ENCODE measurements at places on chromosomes 2 and 18.

GRCh38 chr2:184779777-184780176 lies 181.4 kb downstream of the ZNF804A start:
- DNase-seq = no peak

GRCh38 chr2:8306530-8307351 lies 375.1 kb upstream of the ID2 start:
- no peak for DNase-seq

- no peak for DNase-seq
These were observed 927.5 kb downstream of the ERBB4 start for GRCh38 chr2:211611061-211611518.

GRCh38 chr2:104836841-104837240 lies 17.1 kb upstream of the POU3F3 start:
- DNase-seq = no peak

DNA sequence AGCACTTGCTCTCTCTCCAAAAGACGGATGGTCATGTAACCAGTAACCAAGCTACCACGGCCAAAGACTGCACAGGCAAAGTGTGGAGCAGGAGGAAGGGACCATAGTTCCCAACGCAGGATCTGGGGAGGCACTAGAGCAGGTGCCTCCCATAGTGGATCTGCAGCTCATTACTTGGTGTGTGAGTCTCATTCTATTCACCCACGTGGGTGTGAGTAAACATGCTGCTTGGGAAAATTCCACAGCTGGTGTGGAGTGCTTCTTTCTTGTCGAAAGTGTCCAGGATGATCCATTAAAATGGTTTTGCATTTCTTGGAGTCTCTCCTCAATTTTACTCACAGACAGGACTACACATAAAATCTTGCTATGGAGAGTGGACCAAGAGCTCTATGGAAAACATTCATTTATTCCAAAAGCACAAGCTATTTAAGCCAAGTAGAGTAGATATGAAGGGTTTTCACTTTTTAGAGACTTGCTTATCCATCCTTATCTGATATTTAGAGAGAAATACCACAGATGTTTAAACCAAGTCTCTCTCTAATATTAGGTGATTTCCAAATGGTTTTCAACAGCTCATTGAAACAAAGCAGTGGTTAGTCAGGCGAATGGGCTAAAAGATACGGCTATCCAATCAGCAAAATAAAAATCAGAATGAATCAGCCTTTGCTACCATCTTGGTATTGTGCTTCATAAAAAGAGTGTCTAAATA lies 104.3 kb upstream of the CCDC195 start:
- no peak for DNase-seq

- no peak for DNase-seq
These were observed 101.4 kb downstream of the NFATC1 start for GRCh38 chr18:79496978-79497637.

DNA sequence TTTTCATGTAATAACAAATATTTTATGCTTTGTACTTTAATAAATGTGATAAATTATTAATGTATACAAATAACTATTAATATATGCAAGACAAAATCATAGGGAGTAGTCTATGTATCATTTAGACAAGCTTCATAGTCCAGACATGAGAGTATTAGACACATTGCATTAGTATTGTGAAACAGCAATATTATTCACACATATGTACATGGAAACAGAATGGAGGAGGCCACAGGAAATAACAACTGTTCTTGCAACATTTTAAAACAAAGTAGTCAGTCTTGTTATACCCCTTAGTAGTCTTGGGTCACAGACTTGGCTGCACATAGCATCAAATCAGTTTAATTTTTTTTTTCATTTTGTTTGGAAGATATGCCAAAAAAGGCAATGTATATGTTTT lies 15.8 kb downstream of the DSC1 start:
- peak; percentile 92 for DNase-seq

DNA sequence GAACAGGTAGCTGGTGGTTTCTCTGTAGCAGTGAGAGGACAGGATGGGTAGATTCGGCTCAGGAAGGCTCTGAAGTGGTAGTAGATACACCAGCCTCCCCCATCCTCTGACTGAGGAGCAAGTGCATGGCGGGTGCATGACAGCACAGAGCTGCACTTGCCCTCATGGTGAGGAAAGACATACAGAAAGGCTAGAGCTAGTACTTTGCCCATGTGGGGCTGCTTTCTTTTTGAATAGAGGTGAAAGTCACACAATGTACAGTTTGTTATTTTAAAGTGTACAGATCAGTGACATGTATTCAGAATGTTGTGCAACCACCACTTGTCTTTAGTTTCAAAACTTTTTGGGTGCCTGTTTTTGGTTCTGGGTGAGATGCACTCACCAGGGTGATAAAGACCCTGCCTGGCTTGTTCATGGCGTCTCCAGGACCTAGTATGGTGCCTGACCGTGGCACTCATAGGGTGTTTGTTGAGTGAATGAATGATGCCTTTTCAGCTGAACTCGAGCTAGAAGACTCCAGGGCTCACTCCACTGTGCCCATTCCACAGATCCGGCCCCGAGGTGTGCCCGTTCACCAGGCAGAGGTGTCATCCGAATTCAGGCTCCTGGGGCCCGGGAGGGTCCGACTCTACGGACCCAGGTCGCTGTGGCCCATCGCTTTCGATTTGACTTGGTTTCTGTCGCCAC lies 421 bp upstream of the VAMP5 start:
- DNase-seq = no peak

DNA sequence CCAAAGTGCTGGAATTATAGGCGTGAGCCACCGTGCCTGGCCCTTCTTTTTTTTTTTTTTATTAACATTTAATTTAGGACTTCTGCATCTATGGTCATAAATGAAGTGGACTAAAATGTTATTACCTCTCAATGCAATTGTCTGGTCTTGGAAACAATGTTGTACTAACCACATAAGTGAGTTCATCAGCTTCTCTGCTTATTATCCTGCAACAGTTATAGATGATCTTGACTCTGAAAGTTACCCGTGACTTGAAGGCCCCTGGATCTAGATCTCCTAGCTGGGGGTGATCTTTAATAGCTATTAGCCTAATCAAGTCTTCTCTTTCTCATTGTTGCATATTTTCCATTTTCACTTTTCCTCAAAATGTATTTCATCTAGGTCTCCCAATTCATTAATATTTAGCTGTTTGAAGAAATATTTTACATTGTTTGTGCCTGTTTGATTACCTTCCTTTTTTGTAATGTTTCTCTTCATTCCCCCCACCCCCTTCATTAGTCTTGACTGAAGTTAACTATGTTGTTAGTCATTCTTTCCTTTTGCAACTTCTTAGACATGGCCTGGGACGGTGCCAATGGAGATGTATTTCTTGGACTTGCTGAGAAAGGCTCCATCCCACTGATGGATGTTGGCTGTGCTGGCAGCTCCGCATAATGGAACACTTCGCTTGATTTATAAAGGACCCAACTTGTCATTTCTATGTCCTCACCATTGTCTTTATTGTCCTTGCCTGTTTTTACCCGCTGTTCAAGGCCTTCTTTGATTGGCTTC lies 141.6 kb upstream of the RIOK3 start:
- peak; percentile 86 for DNase-seq

- DNase-seq = no peak
These were observed 1293.7 kb upstream of the SLC39A10 start for GRCh38 chr2:194363295-194363694.

GRCh38 chr2:67039517-67040103 lies 357.5 kb upstream of the ETAA1 start:
- DNase-seq = no peak

GRCh38 chr2:62229082-62229605 lies 33.2 kb downstream of the B3GNT2 start:
- DNase-seq = no peak

DNA sequence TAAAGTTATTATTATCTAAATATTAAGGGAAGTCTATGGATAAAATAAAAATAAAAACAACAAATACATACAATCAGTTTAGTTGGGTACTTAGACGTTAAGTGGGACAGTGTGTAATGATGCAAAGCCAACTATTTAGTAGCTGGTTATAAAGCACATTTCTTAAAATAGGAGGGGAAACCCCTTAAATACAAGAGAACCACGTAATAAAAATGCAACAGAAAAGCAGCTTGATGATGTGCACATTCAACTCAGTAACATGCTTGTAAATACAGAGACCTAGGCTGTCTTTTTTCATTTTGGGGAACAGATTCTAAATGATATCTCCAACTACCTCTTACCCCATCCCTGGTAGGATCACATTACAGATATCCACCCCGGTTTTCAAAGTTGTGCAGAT lies 134.3 kb upstream of the AQP4 start:
- no peak for DNase-seq

DNA sequence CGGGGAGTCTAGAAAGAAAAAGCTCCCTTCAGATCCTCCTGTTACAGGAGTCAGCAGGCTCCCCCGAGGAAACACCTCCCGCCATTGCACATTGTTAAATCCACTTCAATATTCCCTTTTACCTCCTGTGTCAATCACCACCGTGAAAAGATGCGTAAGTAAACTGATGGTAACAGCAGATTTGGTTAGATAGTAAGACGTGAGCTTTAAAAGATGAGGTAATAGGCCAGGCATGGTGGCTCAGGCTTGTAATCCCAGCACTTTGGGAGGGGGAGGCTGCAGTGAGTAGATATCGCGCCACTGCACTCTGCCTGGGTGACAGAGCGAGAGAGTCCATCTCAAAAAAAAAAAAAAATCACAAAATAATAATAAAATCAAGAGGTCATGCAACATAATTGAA lies 15.2 kb upstream of the NCL start:
- DNase-seq = no peak

- DNase-seq = peak; percentile 95
These were observed 30.1 kb downstream of the IGFBP5 start for GRCh38 chr2:216665242-216665641.

GRCh38 chr2:224359569-224359968 lies 42.3 kb downstream of the FAM124B start:
- no peak for DNase-seq

DNA sequence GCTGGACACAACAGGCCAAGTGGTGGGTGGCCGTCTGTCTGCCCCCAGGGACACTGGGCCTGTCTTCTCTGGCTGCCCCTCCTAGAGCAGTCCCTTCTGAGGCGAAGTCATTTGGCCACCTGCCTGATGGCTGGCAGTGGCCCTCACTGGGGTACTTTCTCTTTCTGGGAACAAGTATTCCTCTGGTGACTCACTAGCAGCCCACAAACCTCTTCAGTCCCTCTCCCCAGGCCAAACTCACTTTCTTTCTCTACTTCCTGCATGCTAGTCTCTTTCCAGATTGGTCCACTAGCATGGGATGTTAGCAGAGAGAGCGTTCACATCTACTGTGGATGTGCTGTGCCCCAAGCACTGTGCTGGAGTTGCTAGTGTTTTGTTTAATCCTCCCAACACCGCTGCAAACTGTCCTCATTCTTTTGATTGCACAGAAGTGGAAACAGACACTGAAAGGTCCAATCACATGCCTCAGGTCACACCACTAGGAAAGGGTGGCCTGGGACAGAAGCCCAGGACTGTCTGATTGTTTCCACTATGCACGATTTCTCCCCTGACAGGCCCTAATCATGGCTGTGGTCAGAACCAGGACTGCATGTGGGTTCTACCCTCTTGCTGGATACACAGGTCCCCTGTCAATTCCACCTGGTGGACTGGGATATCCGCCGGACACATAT lies 5.2 kb downstream of the DYSF start:
- no peak for DNase-seq

GRCh38 chr2:56475191-56475590 lies 291.4 kb downstream of the CCDC85A start:
- DNase-seq = no peak

DNA sequence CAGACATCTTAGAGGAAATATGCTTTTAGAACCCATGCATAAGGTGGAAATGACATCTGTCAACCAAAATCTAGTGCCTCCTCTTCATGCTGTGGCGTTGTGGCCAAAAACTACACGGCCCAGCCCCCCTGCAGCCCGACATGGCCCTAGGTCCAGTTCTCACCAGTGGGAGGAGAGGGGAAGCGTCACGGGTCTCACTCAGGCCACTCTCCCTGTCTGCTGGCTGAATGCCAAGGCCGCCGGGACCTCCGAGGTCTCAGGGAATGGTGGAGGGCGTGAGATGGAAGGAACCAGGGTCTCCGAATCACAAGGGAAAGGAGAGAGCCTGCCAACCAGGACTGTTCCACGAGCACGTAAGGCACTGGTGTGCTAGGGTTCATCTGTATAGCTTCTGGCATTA lies 361.0 kb downstream of the ANAPC1 start:
- no peak for DNase-seq

DNA sequence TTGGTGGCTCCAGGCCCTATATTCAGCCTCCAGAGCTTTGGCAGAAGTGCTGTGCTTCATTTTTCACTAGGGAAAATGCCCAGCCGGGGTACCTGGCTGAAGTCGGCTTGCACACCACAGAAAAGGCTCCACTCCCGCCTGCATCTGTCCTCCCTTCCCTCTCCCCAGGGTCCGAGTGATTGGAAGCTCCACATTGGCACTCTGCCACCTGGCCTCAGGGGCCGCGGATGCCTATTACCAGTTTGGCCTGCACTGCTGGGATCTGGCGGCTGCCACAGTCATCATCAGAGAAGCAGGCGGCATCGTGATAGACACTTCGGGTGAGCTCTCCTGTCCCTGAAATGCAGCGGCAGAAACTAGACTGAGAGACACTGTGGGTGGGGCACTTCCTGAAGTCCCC lies 47.4 kb downstream of the IMPA2 start:
- DNase-seq = no peak

GRCh38 chr18:9353596-9353995 lies 19.0 kb downstream of the TWSG1 start:
- DNase-seq = peak; percentile 20

DNA sequence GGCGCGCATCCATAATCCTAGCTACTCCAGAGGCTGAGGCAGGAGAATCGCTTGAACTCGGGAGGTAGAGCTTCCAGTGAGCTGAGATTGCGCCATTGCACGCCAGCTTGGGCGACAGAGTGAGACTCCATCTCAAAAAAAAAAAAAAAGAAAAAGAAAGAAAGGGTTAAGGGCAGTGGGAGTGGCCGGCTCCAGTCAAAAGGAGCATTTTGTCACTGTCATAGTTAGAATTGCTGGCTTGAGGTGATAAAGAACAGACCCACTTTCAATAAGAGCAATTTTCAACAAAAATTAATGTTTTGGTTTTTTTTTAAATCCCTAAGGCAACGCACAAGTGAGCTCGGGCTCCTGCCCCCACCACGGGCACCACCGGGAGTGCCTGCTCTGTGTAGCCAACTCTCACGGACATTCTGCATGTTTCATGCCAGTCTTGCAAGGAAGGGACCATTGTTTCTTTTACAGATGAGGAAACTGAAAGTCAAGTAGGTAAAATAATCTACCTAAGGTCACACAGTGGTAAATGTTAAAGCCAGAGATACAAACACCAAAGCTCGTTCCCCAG lies 8.5 kb downstream of the CIB4 start:
- DNase-seq = no peak

Measured in epithelial cell of esophagus (primary cell).